Femur (tissue), 1 donor: ENCODE measurements at places on chromosomes 6 and 20.

DNA sequence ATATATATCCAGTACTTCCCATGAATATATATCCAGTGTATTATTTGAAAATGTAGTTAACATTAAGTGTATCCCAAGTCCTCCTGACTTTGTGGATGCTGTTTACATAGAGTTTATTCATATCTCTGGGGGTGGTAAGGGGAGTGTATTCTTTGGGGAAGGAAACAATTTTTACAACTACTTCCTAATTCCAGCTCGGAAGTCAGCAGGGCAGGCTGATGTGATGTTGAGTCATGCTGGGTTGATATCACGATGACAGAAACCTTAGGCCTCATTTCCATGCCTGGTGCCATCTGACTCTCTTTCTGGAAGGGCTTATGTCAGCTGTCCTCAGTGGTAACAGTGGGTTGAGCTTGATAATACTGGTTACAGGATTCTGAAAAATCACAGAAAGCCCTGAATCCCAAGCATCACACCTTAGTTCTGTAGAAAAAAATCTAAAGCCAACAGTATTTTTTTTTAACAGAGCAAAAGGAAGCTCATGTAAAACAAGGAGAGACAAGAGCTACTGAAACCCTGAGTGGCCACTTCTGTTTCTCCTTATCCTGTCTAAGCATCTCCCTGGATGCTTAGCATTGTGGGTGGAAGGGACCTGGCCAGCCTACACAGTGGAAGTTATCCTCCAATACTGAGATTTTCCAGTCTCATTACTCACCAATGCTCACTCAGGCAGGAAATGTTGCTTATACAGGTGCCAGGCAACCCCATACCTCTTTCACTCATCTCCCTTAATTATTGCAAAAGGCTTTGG lies 75.2 kb upstream of the IYD start:
- DNase-seq: no peak

DNA sequence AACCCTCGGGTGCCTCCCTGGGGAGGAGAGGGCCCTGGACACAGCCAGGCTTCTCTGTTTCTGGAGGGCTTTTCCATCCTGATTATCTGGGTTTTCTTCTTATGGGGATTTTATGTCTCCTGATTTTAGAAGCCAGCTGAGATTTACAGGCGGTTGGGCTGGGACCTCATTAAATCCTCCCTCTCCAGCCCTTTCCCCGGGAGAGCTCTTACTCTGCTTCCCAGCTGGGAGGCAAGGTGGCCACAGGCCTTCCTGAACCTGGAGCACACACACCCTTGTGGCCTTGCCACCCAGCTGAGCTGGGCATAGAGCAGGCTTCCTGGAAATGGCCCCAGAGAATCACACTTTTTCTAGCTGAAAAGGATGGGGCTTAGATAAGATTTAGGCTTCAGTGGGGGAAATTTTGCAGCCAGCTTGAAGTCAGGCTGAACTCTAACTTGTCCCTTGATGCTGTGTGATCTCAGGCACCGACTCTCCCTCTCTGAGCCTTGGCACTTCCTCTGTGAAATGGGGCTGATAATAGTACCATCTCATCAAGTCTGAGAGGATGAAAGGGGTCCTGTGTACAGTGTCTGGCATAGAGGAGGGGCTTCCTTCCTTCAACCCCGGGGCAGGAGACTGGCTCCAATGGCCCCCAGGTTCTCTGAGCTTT lies 16.6 kb downstream of the VSTM2L start:
- no peak for DNase-seq

GRCh38 chr6:154535147-154535546 lies 24.7 kb upstream of the CNKSR3 start:
- DNase-seq: no peak

DNA sequence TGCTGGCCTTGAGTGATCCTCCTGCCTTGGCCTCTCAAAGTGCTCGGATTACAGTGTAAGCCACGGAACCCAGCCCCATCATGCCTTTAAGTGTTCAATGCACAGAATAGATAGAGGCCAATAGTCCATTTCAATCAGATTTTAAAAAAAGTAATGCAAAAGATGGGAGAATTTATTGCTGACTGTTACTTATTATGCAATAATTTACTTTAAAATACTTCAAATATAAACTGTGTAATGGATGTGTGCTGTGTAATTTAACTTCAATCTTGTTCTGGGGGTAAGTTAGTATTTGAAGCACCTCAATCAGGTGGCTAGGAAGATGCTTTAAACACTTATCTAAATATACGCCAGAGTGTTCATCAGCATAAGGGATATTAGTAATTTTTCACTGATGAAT lies 51.7 kb upstream of the BCLAF1 start:
- no peak for DNase-seq

- DNase-seq: peak; percentile 22
These were observed 21.7 kb downstream of the MDFI start for GRCh38 chr6:41659935-41660334.

DNA sequence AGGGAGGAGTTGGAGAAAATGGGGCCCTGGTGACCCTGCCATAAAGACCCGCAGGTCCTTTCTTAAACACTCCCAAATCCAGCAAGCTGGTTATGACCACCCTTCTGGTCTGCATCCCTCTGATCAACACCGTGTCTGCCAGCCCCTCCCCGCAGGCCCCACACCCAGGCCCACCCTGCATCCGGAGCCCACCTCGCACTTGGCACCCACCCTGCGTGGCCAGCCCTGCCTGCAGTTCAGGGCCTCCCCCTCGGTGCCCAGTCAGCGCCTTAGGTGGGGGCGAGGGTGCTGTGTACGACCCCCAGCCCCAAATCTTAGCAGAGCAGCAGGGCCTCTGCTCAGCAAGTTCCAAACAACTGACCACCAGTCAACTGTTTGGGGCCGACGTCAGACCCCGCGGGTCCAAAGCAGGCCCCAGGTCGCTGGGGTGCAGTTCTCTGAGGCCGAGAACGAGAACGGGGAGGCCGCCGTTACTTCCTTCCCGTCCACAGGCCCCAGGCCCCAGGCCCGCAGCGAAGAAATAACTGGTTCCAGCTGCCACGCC lies 1.2 kb downstream of the ACSS1 start:
- no peak for DNase-seq

- no peak for DNase-seq
These were observed 822.1 kb downstream of the TENT5A start for GRCh38 chr6:80930376-80930775.

- DNase-seq: peak; percentile 76
These were observed 80.7 kb upstream of the CCN6 start for GRCh38 chr6:111973118-111973761.

- no peak for DNase-seq
These were observed 165.7 kb upstream of the PTPRK start for GRCh38 chr6:128686084-128686483.

DNA sequence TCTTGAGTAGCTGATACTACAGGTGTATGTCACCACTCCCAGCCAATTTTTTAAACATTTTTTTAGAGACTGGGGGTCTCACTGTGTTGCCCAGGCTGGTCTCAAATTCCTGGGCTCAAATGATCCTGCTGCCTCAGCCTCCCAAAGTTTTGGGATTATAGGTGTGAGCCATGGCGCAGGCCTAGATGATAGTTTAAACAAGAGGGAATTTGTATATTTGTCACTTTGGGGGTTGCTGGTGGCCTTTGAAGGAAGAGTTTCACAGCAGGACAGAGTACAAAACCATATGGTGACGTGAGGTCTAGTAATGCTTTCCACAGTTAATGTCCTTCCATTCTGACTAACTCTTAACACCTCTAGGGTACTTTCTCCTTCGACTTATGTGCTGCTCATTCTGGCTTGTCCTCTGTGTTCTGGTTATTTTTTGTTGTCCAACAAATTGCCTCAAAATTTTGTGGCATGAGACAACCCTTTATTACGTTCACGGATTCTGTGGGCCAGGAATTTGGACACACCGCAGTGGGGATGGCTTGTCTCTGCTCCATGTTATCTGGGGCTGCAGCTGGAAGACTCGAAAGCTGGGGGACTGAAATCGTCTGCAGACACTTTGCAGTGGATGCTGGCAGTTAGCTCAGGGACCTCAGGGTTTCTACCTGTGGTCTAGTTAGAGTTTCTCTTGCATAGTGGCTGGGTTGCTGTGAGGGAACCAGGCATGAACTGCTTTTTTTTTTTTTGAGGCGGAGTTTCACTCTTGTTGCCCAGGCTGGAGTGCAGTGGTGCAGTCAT lies 23.0 kb upstream of the IER3 start:
- no peak for DNase-seq

DNA sequence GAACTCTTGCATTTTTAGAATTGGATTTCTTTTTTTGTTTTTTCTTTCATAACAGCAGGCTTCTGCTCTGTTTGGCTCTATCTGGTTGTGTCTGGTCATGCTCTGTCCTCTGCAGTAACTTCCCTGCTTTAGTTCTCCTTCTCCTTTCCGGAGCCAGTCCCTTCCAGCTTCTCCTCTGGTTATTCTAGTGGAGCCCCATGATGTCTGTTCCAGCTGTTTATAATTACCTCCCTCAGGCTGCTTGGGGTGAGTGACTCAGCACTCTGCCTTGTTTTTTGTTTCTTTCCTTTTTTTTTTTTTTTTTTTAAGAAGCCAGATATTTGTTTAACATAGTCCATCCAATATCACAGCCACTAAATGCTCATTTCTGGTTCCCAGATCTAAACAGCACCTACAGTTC lies 409.6 kb downstream of the MAFB start:
- DNase-seq: peak; percentile 50
